Natural killer cell treated with Interleukin-12 subunit alpha and Interleukin-12 subunit beta and Interleukin-15 and Interleukin-18, amount 100 ng/mL, for 72 hours (primary cell): ENCODE measurements at places on chromosomes 1 and 21. TPM values are rescaled to one million over a fixed set of nuclear protein-coding genes. Genes with fewer than 3 reads are reported as not detected.

- DNase-seq = no peak
Measured at GRCh38 chr1:204870160-204870912, at the start of gene NFASC. NFASC (plus strand) TSS chr1:204870862; CDS start chr1:204944316, 73,454 bp downstream.

DNA sequence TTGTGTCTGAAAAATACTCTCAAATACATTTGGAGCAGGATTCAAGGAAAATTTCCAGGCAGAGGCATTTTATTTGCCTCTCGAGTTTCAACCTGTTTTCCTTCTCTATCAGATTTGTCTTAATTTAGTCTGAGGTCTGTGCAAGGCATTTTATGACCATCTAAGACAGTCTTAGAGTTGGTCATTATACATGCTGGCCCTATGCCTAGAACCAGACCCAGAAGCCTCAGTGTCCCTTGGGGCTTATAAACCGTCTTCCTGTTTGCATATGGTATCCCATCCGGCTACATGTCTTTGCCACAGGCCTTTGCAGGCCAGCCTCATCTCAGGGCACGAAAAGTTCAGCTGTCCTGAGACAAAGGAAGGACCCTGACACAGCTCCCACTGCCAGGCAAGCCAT lies 346.1 kb downstream of the SIPA1L2 start:
- DNase-seq = no peak

DNA sequence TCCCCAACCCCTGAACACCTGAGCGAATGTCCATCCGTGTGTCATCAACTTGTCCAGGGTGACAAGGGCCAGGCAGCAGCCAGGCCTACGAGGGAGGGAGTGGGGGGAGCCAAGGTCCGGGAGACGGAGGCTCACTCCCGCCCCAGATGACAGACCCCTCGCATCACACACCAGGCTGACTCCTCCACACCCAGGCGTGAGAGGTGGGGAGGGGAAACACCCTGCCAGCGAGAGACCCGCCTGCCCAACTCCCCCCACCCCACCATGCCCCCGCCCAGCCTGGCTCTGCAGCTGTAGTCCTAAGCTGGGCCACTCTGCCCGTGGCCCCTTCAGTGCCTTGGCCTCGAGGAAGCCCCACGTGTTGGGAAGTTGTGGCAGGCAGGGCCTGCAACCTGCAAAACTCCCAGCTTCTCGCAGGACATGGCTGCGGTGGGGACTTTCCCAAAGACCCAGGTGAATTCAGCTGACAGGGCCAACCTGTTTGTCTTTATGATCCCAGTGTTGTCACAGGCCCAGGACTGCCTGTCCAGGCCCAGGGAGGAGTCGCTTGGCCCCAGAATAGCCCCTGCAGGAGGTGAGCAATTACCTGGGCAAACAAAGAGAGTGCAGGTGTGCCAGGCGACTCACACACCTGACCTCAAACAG lies 62.9 kb downstream of the RIPK4 start:
- DNase-seq = no peak

DNA sequence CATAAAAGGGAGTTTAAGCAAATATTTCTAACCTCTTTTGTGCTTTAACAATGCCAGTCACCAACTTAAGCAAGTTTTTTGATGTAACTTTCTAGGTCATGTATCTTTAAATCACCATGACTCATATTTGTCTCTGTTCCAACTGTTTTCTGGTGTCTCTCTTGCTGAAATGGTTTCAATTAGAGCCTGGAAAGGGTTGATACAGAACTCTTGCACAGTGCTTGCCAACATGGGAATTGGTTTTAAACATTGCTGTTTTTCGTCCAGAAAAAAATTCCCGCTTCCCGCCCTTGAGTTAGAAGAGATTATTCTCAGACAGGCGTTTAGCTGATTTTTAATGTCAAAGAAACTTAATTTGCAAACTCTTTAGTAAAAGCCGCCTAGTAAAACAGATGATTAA lies 46.4 kb upstream of the SLC22A15 start:
- DNase-seq = no peak

DNA sequence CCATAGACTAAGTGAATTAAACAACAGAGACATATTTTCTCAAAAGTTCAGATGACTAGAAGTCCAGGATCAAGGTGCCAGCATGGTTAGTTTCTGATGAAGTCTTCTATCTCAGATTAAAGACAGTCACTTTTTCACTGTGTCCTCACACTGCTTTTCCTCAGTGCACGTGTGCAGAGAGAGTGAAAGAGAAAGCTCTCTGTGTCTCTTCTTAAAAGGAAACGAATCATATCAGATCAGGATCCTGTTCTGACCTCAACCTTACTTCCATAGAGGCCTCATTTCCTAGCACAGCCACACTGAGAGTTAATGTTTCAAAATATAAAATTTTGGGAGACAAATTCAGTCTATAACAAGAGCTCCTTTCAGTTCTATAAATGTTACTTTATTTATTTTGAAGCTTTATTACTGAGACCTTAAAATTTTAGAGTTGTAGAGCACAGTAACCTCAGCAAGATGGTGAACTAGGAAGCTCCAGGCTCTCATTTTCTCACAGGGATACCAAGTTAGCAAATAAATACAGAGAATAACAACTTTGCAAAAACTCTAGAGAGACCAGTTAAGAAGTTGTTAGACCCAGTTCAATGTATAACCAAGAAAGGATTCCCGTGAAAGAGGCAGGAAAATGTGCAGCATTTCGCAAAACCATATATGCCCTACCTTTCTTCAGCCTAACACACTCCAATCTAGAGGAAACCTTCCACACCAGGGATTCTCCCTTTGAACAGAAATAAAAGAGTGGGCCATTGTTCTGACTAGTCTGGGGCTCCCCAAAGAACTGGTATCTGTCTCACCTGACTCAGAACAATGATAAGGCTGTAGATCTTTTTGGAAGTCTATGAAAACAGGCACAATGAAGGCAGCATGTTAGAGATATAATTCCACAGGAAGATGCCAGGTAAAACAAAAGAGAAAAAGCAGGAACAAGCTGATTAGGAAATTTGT lies 372.2 kb downstream of the MRPL39 start:
- DNase-seq = no peak

The POU3F1 gene
- total RNA-seq = 0.50 TPM

The CFAP57 gene
- 0.25 TPM for total RNA-seq

The CLDN17 gene
- total RNA-seq = not detected
